Camera-type eye (tissue), 1 donor: ENCODE measurements at places on chromosomes 3 and 15. TPM values are rescaled to one million over a fixed set of nuclear protein-coding genes. Genes with fewer than 3 reads are reported as not detected.

THSD4 gene
- total RNA-seq = 85.5 TPM

TM4SF4 gene
- not detected for total RNA-seq

TOPBP1 gene
- total RNA-seq = 51.4 TPM

SERPINI2 gene
- total RNA-seq = not detected

MYL3 gene
- 11.8 TPM for total RNA-seq

FAM107A gene
- total RNA-seq = 18.9 TPM

TMEM207 gene
- total RNA-seq = not detected

SH2D7 gene
- not detected for total RNA-seq

FBXL2 gene
- total RNA-seq = 30.1 TPM

BLOC1S6 gene
- total RNA-seq = 106 TPM

CPNE9 gene
- total RNA-seq = 3.8 TPM

ATP13A4 gene
- 14.6 TPM for total RNA-seq

CCDC33 gene
- 5.2 TPM for total RNA-seq

MESP1 gene
- total RNA-seq = 1.2 TPM

CILP gene
- total RNA-seq = 9.2 TPM

CAPN3 gene
- 28.4 TPM for total RNA-seq

NPAP1 gene
- 0.27 TPM for total RNA-seq

IL17RE gene
- 0.71 TPM for total RNA-seq

SLC9C1 gene
- 1.5 TPM for total RNA-seq

BFSP2 gene
- 299 TPM for total RNA-seq

MAN2A2 gene
- total RNA-seq = 48.2 TPM

CPEB1 gene
- 9.8 TPM for total RNA-seq

SLC22A14 gene
- 0.16 TPM for total RNA-seq

ACKR4 gene
- total RNA-seq = 6.6 TPM

CHRNA7 gene
- 6.1 TPM for total RNA-seq

CD86 gene
- 4.0 TPM for total RNA-seq

SCN5A gene
- 3.0 TPM for total RNA-seq

LDHAL6B gene
- not detected for total RNA-seq

MRPL46 gene
- total RNA-seq = 19.1 TPM

ISG20 gene
- 6.5 TPM for total RNA-seq

SAMD7 gene
- total RNA-seq = 22.0 TPM

TRIM42 gene
- not detected for total RNA-seq

CHAC1 gene
- total RNA-seq = 2.5 TPM

FXR1 gene
- total RNA-seq = 290 TPM

DNAH12 gene
- total RNA-seq = 0.71 TPM

AGBL1 gene
- total RNA-seq = 3.7 TPM

KBTBD13 gene
- not detected for total RNA-seq

FEZF2 gene
- 14.3 TPM for total RNA-seq
